ENCODE measurements at places on chromosomes 13 and 19.
A peak's percentile ranks its signal among the peaks of the same experiment; 100 is the strongest.

GRCh38 chr19:49447485-49448431 is 3.9 kb downstream of the PIH1D1 start:
- peak; percentile 80 for DNase-seq

- no peak for DNase-seq
These were observed 18.0 kb upstream of the CFAP97D2 start for GRCh38 chr13:114161028-114161556.

DNA sequence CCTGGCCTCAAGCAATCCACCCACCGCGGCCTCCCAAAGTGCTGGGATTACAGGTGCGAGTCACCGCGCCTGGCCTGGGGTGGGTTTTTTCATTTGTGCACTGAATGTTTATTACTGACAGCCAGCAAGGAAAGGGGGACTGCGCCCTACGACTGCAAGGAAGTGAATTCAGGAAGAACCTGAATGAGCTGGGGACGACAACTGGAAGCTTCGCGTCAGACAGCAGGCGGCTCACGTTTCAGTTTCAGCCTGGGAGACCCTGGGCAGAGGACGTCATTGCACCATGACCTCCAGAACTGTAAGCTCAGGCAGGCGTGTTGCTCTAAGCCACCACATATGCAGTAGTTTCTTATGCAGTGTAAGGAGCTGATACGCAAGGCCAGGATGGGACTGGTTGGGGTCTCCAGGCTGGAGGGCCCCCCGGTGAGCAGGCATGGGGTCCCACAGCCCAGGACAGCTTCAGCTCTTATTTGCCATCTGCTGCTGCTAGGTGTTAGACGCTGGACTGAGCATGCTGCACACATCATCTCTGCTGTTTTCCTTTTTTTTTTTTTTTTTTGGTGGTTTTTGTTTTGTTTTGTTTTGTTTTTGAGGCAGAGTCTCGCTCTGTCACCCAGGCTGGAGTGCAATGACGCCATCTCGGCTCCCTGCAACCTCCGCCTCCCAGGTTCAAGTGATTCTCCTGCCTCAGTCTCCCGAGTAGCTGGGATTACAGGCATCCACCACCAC is 66.6 kb downstream of the GADD45B start:
- no peak for DNase-seq

- DNase-seq, result no peak
These were observed 307.4 kb downstream of the DIAPH3 start for GRCh38 chr13:59856281-59856810.

DNA sequence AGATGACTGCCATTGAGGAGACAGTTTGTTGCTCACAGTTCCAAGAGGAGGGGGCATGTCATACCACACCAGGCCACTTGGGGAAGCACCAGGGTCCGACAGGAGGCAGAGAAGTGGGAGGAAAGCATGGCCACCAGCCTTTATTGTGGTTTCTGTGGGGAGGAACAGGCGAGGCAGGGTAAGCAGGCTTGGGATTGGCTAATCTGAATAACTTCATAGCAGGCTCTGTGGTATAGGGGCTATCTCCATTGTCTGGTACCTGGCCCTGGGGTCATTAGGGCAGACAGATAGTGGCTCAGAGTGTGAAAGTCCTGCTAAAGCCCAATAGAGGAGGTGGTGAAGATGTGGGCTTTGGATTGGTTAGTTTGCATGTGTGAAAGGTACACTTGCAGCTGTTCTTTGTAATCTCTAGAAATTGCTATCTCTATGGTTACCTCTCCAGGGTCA is 35.5 kb downstream of the CBY2 start:
- DNase-seq, result peak; percentile 15

DNA sequence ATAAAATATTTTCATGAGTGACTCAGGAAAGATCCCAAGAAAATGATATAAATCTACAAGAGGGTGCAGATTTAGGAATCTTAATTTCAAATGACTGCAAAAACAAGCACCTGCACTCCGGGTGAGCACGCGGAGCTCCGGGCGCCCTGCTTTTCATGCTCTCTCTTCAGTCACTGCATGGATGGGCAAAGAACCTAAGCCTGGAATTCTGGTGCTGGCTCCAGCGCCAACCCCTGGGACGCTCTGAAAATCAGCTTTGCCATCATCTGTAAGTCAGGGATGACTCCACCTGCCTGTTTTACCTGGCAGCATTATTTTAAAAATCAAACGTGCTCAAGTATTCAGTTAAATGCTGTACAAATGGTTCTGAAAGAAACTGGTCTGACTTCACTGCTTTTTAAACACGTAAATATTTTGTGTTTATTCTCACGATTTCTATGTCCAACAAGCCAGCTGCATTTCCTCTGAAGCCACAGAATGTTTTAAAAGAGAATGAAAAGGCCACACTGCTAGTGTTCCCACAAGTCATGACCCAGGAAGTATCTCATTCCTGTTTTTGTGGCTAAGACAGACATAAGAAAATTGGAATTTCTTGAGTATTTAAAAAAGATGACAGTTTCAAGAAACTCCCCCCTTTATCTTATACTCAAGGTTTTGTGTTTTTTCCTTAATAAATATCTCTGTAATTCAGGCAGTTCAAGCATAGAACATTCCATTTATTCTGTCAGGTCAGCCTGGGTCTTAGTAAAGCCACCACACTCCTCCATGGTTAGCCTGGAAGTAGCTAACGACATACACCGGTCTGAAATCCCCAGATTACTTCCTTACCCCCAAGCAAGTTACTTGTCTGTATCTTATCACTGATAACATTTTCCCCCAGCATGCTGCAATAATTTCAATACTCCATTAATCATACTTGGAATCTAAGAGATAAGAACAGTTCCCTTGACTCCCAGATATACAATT is 81.1 kb downstream of the COL4A1 start:
- no peak for DNase-seq

DNA sequence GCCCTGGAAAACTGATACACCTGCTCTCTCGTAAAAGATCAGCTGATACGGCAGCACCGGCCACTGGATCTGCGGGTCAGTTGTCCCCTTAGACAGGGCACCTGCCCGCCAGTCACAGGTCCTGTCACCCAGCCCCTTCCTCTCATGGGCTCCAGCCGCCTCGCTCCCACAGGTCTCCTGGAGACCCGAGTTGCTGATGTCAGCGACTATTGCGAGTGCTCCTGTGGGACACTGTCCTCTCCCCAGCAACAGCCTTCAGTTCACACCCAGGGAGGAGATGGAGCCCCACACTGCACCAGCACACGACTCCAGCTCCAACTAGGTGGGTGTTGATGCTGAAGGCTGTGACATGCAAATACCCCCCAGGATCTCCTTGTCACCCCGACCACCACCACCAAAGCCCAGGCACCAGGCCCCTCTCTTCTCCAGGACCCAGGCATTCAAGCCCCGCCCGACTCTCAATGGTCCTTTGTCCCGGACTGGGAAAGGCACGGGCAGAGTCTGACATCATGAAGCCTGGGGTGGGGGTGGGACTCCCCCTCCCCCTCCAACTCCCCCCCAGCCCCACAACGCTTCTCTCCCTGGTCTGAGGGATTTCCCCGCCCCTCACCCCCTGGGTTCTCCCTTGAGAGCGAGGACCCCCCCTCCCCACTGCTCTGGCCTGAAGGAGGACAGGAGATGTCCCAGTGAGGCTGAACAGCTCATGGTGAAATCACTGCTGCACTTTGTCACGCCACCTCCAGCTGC is 1.4 kb upstream of the MAG start:
- no peak for DNase-seq
